ENCODE measurements at places on chromosomes 4 and X.

DNA sequence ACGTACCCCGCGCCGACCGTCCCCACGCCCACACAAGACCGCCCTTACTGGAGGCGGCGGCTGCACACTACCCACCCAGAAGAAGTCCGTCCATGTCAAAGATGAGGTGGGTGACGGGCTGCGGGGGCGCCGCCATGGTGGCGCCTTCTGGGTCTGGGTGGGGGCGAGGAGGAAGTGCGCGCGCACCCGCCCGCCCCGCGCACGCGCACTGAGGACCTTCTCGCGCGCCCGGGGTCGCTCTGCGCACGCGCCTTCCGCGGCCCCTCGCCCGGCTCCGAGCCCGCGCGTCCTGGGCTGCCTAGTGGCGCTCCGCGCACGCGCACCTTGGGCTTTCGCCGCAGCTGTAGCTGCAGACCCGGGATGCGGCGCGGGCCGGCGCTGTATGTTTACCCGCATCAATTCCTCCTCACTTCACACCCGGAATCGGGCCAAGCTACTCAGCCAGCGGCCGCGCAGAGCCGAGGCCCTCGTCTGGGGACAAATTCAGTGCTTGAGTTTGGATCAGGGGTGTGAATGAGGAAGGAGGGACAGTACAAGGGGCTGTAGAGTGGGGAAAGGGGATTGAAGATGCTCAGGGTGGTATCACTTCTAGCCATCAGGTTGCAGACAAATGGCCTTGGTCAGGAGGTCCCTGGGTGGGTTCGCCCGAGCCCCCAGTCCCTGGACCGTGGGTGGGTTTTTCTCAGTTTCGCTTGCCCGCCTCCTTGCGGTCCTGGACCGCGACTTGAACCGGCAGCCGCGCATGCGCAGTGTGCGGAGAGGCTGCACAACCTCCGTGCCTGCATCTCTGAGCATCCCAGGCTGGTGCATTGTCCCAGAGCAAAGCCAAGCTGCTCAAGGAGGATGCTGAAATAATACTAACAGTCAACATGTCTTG lies at the start of gene PUDP:
TSS of gene PUDP (minus strand) at position 176 of the 877 bp plus-strand sequence. CDS start at position 136, 40 bp downstream.
- peak; percentile 90 for DNase-seq
- H3K27ac ChIP-seq = peak within 1 kb of the TSS; percentile 66
- no peaks in the 10 kb centered on the region for H3K27me3 ChIP-seq
- peak within 1 kb of the TSS; percentile 90 for H3K4me3 ChIP-seq
- H3K4me1 ChIP-seq = no peaks in the 10 kb centered on the region
- H3K36me3 ChIP-seq = no peaks in the 10 kb centered on the region

DNA sequence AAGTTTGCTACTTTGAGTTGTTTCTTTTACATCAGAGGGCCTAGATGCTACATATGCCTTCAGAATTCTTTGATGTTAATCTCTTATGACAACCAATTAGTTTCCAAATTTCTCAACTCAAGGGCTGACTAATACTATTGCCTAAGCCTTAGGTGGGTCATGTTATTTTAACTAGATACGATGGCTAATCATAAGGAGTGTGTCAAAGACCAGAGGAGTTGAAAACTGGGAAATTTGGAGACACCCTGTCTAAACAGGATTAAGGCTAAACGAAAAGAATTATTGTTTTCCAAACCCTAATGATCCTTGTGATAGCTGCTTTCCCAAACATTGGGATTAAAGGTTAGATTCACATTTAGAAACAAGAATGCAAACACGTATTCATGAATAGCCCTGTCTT lies 228.5 kb downstream of the PCDH7 start:
- no peak overlapping the region for H3K27ac ChIP-seq
- no peak for DNase-seq

GRCh38 chr4:159352609-159353008 lies 249.7 kb downstream of the RAPGEF2 start:
- H3K36me3 ChIP-seq = peaks cover 72% of the 10 kb centered on the region
- H3K27me3 ChIP-seq = no peaks in the 10 kb centered on the region
- no peak overlapping the region for H3K27ac ChIP-seq
- H3K4me3 ChIP-seq = no peak overlapping the region

- no peaks in the 10 kb centered on the region for H3K4me1 ChIP-seq
- H3K27ac ChIP-seq = no peak overlapping the region
- no peak overlapping the region for H3K4me3 ChIP-seq
- no peak for DNase-seq
- no peaks in the 10 kb centered on the region for H3K36me3 ChIP-seq
Measured at GRCh38 chr4:142396279-142396678, 449.8 kb downstream of the INPP4B start.

GRCh38 chrX:124001581-124001980 lies 40.1 kb downstream of the STAG2 start:
- H3K27ac ChIP-seq = no peak overlapping the region
- H3K27me3 ChIP-seq = no peaks in the 10 kb centered on the region
- no peak overlapping the region for H3K4me3 ChIP-seq
- no peaks in the 10 kb centered on the region for H3K4me1 ChIP-seq

DNA sequence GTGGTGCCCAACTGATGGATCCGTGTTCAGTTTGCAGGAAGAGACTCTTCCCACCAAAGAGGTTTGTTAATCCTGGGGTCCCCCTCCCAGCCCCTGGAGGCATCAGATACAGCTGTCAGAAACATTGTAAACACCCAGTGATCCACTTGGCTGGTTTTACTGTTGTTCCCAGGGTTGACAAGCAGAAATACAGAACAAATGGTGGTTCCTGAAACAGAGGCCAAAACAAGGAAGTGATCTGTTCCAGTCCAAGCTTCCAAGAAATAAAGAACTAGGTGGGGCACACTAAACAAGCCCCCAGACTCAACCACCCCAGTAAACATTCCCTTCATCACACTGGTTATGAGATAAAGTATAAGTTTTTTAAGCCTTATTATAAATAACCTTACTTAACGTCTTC lies 1.4 kb downstream of the TMLHE start:
- H3K4me1 ChIP-seq = no peaks in the 10 kb centered on the region
- H3K27ac ChIP-seq = no peak overlapping the region
- H3K36me3 ChIP-seq = no peaks in the 10 kb centered on the region
- no peak for DNase-seq
- no peaks in the 10 kb centered on the region for H3K27me3 ChIP-seq
- peak overlapping the region; percentile 91 for H3K4me3 ChIP-seq

- no peak overlapping the region for H3K27ac ChIP-seq
- H3K4me3 ChIP-seq = no peak overlapping the region
- H3K4me1 ChIP-seq = no peaks in the 10 kb centered on the region
- DNase-seq = peak; percentile 53
- no peaks in the 10 kb centered on the region for H3K27me3 ChIP-seq
Measured at GRCh38 chrX:8815460-8816065, 14.4 kb upstream of the FAM9A start.

DNA sequence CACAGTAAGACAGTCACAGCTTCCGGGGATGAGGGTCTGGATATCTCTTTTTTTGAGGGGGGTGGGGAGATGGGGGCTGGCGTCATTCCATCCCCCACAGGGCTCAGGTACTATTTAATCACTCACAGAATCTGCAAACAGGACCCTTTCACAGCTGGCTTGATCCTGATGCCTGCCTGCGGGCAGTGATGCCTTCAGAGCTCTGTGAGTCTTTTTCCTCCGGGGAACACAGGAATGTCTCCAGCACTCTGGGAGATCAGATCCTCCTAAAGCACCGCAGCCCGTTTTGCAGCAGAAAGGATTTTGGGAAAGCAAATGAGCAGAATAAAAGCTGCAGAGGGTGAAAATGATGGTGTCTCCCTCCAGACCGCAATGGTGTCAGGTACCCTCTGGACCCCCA lies 13.2 kb upstream of the SHOX start:
- H3K4me3 ChIP-seq = no peak overlapping the region
- H3K4me1 ChIP-seq = no peaks in the 10 kb centered on the region
- H3K27ac ChIP-seq = no peak overlapping the region
- DNase-seq = peak; percentile 24

DNA sequence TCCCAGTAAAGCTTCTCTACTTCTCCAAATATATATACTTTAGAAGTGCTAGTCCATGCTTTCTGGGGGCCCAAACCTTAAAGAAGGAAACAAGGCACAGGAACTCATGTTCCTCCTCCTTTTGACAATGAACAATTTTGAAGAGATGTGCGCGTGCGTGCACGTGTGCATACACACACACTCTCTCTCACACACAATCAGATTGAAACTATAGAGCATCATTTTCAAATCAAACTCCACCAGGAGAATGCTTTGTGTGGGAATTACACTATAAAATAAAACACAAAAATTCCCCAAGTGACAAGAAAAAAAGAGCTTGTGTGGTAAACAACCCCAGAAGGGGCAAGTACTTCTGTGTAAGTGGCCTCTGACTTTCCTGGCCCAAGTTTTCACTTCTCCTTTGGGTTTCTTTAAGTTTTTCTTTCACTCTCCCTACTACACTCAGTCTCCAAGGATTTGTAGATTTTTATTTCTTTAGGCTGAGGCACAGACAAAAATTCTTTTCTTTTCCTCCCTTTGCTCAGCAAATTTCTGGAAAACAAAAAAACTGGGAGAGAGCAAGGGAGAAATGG lies 46.6 kb upstream of the SHISA3 start:
- no peaks in the 10 kb centered on the region for H3K27me3 ChIP-seq
- DNase-seq = no peak
- no peaks in the 10 kb centered on the region for H3K4me1 ChIP-seq
- H3K27ac ChIP-seq = no peak overlapping the region
- H3K4me3 ChIP-seq = no peak overlapping the region
- no peaks in the 10 kb centered on the region for H3K36me3 ChIP-seq

GRCh38 chr4:165716472-165716871 lies 156.6 kb upstream of the TLL1 start:
- no peak overlapping the region for H3K27ac ChIP-seq
- no peaks in the 10 kb centered on the region for H3K27me3 ChIP-seq
- no peak for DNase-seq
- H3K4me1 ChIP-seq = no peaks in the 10 kb centered on the region
- no peaks in the 10 kb centered on the region for H3K36me3 ChIP-seq

DNA sequence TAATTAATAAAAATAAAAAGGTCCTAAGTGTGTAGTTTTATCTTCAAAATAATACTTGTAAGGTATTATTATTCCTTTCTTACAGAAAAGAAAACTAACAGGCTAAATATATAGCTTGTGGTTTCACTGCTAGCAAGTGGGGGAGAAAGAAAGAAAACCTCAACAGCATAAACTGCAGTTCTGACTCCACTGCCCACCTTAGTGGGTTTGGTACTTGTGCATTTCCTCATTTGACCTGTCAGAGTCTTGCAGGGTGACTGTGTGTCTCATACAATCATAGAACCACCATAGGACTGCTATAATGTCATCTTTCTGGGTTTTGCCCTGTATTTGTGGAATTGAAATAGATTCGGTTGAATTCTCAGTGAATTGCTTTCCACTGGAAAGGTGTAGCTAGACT lies 94.7 kb upstream of the PUDP start:
- DNase-seq = no peak
- no peaks in the 10 kb centered on the region for H3K27me3 ChIP-seq
- no peak overlapping the region for H3K27ac ChIP-seq
- no peaks in the 10 kb centered on the region for H3K4me1 ChIP-seq
- H3K4me3 ChIP-seq = no peak overlapping the region
- H3K36me3 ChIP-seq = no peaks in the 10 kb centered on the region

DNA sequence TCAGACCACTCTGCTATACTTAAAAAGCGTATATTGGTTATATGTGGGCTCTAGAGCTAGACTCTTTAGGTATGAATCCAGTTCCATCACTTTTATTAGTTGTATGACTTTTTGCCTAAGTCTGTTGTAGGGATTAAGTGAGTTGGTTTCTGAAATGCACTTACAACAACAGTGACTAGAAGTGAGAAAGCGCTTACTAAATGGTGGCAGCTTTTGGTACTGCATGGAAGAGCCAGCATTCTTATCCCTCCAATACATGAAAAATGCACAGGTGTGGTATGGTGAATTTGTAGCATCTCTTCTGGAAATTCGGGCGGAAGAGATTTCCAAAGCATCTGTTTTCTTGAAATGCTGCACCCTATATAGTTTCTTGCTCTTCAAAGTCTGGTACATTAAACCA lies 117.1 kb downstream of the SPANXA1 start:
- peak; percentile 38 for DNase-seq
- H3K4me3 ChIP-seq = no peak overlapping the region
- H3K27ac ChIP-seq = no peak overlapping the region
- no peaks in the 10 kb centered on the region for H3K36me3 ChIP-seq
- H3K27me3 ChIP-seq = no peaks in the 10 kb centered on the region

DNA sequence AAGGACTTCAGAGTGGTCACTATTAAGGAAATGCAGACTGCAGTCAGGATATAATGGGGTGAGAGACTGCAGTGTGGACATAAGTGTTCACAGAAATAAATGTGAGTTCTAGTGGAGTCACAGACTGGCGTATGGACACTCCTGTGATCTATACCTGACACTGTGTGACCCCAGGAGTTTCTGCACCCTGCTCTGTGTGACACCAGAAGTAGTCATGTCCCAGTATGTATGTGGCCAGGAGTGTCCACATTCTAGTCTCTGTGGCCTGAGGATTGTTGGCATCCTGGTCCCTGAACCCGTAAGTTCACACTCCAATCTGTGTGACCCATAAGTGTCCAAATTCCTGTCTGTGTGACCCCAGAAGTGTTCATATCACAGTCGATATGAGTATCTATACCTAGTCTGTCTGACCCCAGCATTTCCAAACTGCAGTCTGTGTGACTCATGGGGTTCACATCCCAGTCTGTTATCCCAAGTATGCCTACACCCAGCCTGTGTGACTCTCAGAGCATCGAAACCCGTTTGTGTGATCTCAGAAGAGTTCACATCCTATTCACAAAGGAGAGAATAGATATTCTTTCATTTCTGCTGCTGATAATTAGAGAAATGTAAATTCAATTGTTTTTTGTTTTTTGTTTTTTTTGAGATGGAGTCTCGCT lies 16.3 kb downstream of the WDR13 start:
- no peaks in the 10 kb centered on the region for H3K27me3 ChIP-seq
- no peak for DNase-seq
- no peaks in the 10 kb centered on the region for H3K4me1 ChIP-seq
- no peaks in the 10 kb centered on the region for H3K36me3 ChIP-seq

- H3K27me3 ChIP-seq = no peaks in the 10 kb centered on the region
- no peak overlapping the region for H3K27ac ChIP-seq
- H3K36me3 ChIP-seq = no peaks in the 10 kb centered on the region
Measured at GRCh38 chr4:35934320-35934981, 309.9 kb downstream of the ARAP2 start.

GRCh38 chrX:12570859-12571501 lies 220.2 kb upstream of the PRPS2 start:
- H3K36me3 ChIP-seq = no peaks in the 10 kb centered on the region
- H3K27ac ChIP-seq = no peak overlapping the region
- no peaks in the 10 kb centered on the region for H3K4me1 ChIP-seq
- DNase-seq = no peak

GRCh38 chr4:16732741-16733140 lies 165.7 kb downstream of the LDB2 start:
- no peak overlapping the region for H3K27ac ChIP-seq
- no peak for DNase-seq
- H3K36me3 ChIP-seq = no peaks in the 10 kb centered on the region
- no peak overlapping the region for H3K4me3 ChIP-seq

GRCh38 chr4:56129431-56129861 lies 180.7 kb downstream of the CEP135 start:
- peaks cover 9% of the 10 kb centered on the region for H3K4me1 ChIP-seq
- peak overlapping the region; percentile 17 for H3K27ac ChIP-seq
- H3K36me3 ChIP-seq = no peaks in the 10 kb centered on the region
- DNase-seq = peak; percentile 87

GRCh38 chrX:110699109-110699508 lies 96.5 kb downstream of the CHRDL1 start:
- no peak overlapping the region for H3K4me3 ChIP-seq
- no peak for DNase-seq
- no peaks in the 10 kb centered on the region for H3K27me3 ChIP-seq
- no peaks in the 10 kb centered on the region for H3K36me3 ChIP-seq
- H3K4me1 ChIP-seq = no peaks in the 10 kb centered on the region
- no peak overlapping the region for H3K27ac ChIP-seq

- DNase-seq = peak; percentile 77
- no peaks in the 10 kb centered on the region for H3K4me1 ChIP-seq
- H3K4me3 ChIP-seq = peak overlapping the region; percentile 77
Measured at GRCh38 chr4:121950680-121951520, 960 bp downstream of the TRPC3 start.

All from endodermal cell (in vitro differentiated cells).